ENCODE measurements at places on chromosomes 6 and 20.

DNA sequence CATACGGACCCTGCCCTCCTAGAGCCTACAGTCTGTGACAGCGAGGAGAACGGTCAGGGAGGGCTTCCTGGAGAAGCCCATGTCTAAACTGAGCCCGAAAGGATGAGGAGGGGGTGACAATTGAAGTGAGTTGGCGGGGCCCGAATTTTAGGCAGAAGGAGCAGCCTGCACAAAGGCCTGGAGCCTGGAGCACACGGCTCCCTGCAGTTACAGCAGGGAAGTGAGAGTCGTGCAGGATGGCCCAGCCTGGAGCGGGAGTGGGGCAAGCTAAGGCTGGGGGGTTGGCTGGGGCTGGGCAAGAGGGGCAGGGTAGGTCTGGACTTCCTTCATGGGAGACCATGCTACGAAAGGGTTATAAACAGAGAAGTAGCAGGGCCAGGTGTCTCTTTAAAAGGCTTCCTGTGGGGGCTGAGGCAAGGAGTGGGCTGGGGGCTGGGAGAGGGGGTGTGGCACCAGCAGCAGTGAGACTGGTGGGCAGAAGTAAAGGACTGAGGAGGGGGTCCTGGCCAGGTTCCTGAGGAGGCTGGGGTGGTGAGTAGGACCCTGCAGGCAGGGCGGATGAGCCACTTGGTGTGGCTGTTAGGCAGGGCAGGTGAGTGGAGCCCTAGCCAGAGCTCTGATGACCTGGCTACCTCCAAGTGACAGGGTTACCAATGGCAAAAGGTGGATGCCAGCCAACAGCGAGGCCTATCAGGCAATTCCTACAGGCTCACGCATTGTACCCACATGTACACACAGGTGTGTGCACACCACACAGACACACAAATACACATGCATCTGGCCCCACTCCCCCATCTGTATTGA is 119.2 kb downstream of the MRPL14 start:
- DNase-seq, result no peak

- peak; percentile 47 for DNase-seq
Measured at GRCh38 chr6:166950443-166950821, 5.9 kb downstream of the RNASET2 start.

GRCh38 chr6:149940672-149940982 is 1.2 kb upstream of the ULBP2 start:
- DNase-seq, result no peak

DNA sequence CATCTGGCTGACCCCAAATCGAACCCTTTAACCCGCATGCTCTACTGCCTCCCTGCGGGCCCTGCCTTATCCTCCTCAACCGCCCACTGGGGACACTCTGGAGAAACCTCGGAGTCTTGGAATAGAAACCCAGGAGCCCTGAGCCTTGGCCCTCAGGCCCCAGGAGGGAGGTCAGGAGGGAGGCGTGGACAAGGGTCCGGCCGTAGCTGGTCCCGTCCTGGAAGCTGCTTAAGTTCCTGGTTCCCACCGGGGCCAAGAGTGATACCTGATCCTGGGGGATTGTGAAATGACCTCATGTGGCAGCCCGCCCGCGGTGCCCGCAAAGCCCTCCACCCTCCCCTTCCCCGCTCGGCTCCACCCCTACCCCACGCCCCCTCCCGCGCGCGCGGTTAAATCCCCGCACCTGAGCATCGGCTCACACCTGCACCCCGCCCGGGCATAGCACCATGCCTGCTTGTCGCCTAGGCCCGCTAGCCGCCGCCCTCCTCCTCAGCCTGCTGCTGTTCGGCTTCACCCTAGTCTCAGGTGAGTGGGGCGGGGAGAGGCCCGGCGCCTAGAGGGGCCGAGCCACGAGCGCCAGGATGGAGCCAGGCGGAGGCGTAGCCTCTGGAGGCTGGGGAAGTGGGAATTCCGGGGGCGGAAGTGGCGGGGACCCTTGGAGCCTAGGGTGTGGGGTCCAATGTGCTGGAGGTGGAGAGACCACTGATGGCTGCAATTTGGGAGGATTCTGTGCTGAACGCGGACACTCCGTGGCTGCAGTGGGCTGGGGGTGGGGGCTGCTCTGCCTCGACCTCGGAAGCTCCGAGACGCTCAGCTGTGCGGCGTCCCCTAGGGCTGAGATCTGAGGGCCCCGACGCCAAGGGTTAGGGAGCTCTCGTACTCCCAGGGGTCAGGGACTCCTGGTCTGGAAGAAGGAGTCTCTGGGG is at the start of gene WFDC2:
Gene WFDC2 (plus strand): TSS at position 418 of the 926 bp plus-strand sequence. CDS start 29 bp downstream, at position 447.
- no peak for DNase-seq

DNA sequence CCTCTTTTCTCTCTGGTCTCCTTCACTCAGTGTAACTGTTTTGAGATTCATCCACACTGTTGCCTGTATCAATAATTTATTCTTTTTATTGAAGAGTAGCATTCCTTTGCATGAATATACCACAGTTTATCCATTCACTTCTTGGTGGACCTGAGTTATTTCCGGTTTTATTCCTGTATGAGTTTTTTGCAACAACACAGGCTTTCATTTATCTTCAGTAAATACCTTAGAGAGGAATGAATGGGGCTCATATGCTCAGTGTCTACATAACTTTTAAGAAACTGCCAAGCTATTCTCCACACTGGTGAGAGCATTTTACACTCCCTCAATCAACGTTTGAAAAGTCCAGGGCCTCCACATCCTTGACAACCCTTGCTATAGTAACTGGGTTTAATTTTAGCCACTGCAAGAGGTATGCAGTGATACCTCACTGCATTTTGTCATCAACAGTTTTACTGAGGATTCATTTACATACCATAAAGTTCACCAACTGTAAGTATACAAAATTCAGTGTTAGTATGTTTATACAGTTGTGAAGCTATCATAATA is 154.6 kb downstream of the PDE10A start:
- no peak for DNase-seq

All from CD4-positive, alpha-beta T cell treated with Interleukin-4 for 4 hours (primary cell).